ENCODE measurements at places on chromosomes 5 and 9. TPM values are rescaled to one million over a fixed set of nuclear protein-coding genes. Genes with fewer than 3 reads are reported as not detected.

The SLC34A3 gene
- total RNA-seq: not detected

The TLE4 gene
- total RNA-seq: 82.5 TPM

The PPP3R2 gene
- not detected for total RNA-seq

The GBGT1 gene
- 8.1 TPM for total RNA-seq

The SLC6A19 gene
- total RNA-seq: not detected

The SLC45A2 gene
- total RNA-seq: not detected

The TMEM215 gene
- not detected for total RNA-seq
